ENCODE measurements at places on chromosomes 12 and 14.

GRCh38 chr14:103552011-103552845 is 10.2 kb downstream of the BAG5 start:
- DNase-seq = peak; percentile 89

GRCh38 chr12:41981758-41982157 is 162.9 kb downstream of the GXYLT1 start:
- no peak for DNase-seq

DNA sequence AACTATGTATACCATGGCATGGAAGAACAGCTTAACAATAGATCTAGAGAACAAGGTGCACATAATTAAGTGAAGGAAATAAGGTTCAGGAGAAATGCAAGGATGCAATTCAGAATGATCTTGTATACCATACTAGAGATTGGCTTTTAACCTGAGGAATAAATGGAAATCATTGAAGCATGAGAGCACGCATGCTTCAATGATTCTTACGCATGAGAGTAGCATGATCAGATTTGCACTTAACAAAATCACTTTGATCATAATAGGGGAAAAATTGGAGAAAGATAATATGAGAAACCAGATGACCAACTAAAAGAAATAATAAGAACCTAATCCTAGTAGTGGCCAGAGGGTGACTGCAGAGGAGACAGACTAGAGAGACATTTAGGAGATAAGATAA is 133.3 kb upstream of the FSCB start:
- no peak for DNase-seq

DNA sequence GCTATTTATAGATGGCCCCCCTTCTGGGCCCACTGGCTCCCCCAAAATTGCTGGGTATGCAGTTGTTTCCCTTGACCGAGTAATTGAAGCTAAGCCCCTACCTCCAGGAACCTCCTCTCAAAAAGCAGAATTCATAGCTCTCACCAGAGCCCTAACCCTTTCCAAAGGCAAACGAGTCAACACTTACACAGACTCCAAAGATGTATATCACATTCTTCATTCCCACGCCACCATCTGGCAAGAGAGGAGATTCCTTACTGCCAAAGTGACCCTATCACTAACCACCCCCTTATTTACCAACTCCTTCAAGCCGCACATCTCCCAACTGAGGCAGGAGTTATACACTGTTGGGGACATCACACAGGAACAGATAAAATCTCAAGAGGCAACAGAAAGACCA is 66.8 kb downstream of the MOK start:
- DNase-seq = no peak

GRCh38 chr12:31874961-31875608 is 84.1 kb upstream of the RESF1 start:
- DNase-seq = peak; percentile 17
